Right atrium auricular region (tissue), 2 donors: ENCODE measurements at places on chromosomes 7 and 10. TPM values are rescaled to one million over a fixed set of nuclear protein-coding genes. Genes with fewer than 3 reads are reported as not detected.

DNA sequence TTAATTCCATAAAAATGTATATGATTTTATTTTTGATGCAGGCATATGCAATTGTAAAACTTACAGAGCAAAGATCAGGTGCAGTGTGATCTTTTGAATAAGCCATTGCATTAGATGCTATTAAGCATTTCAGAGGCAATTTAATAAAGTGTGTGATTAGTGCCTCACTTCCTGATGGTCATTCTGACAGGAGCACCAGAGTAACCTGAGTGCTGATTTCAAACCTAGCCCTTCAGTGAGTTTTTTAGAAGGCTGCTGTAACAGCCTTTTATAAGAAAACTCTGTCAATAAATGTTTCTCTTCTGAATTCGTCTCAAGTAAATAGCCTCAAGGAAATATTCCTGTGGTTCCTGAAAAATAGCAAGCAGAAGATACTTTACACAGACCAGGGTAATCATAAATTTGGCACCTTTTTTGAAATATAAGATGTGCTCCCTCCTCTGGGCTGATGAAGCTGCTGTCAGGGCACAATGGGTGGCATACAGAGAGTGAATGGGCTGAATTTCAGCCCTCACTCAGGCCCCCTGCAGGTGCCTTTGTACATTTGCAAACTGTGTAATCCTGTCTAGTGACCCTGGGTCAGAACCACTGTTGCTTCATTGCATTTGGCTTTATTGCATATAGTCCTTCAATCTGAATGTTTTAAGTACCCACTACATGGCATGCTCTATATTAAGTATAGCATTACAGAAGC lies 193.7 kb upstream of the CSTF2T start:
- no peak overlapping the region for H3K27ac ChIP-seq
- no peak for DNase-seq
- no peak overlapping the region for H3K4me3 ChIP-seq
- H3K4me1 ChIP-seq, result peaks cover 39% of the 10 kb centered on the region
- H3K36me3 ChIP-seq, result no peaks in the 10 kb centered on the region

- H3K27me3 ChIP-seq, result no peaks in the 10 kb centered on the region
- no peaks in the 10 kb centered on the region for H3K36me3 ChIP-seq
- no peak overlapping the region for H3K4me3 ChIP-seq
- no peak overlapping the region for H3K27ac ChIP-seq
- no peaks in the 10 kb centered on the region for H3K4me1 ChIP-seq
Measured at GRCh38 chr10:129678186-129678585, 211.1 kb downstream of the MGMT start.

DNA sequence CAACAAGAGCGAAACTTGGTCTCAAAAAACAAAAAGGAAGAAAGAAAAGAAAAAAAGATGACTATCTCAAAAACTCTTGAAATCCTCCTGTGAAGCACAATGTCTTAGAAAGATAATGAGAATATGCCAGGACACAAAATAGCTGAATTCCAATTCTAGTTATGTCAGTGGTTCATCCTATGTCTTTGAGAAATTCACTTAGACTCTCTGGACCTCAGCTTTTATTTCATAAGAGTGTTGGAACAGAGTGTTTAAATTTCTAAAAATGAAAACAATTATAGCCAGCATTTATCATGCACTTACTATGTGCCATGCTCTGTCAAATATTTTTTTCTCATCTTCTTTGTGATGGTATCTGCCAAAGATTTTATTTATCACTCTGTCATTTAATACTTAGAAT lies 13.3 kb upstream of the HYCC1 start:
- H3K4me3 ChIP-seq, result no peak overlapping the region
- no peak overlapping the region for H3K27ac ChIP-seq
- no peaks in the 10 kb centered on the region for H3K36me3 ChIP-seq
- H3K27me3 ChIP-seq, result no peaks in the 10 kb centered on the region

- no peak overlapping the region for H3K4me3 ChIP-seq
- H3K27ac ChIP-seq, result peak overlapping the region; percentile 7
- DNase-seq, result no peak
Measured at GRCh38 chr7:134941185-134941900, 45.0 kb upstream of the AGBL3 start.

Gene MKX
- total RNA-seq, result 0.63 TPM
